AG04449 (cell line): ENCODE measurements at places on chromosomes 3 and 15.

DNA sequence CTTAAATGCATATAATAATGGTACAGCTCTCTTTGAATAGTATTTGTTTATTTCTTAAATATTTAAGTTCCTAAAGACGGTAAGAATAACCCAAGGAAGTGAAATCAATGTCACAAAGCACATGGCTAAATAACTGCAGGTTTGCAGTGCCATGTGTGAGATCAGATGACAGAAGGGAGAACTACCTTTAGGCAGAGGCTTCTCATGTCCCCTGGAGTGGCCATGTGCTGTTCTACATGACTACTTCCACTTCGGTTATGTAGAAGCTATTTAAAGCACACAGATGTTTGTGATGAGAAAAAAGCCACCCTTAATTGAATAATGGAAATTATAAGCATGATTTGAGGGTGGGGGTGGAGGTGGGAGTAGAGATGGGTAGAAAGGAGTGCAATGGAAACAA is 109.1 kb downstream of the UBE3A start:
- no peak for DNase-seq

DNA sequence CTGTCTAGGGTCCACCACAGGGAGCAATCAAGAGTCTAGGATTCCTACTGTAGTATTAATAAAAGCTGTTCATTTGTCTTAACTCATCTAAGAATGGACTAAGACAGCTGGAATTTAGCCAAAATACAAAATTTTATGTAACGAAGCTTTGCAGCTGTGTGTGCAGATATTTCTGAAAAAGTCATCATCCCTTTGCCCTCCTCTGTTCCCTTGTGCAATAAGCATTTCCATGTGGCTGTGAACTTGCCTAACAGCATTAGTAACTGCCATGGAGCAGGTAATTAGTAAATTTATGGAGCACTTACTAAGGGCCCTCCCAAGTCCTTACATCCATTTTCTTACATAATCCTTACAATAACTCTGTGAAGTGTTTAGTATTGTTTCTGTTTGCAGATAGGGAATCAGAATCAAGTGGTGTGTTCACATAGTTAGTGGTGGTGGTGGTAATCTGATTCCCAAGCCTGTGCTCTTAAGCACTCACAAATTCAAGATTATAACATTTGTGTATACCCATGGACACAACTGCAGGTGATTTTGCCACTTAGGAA is 114.5 kb downstream of the RARB start:
- DNase-seq, result no peak

DNA sequence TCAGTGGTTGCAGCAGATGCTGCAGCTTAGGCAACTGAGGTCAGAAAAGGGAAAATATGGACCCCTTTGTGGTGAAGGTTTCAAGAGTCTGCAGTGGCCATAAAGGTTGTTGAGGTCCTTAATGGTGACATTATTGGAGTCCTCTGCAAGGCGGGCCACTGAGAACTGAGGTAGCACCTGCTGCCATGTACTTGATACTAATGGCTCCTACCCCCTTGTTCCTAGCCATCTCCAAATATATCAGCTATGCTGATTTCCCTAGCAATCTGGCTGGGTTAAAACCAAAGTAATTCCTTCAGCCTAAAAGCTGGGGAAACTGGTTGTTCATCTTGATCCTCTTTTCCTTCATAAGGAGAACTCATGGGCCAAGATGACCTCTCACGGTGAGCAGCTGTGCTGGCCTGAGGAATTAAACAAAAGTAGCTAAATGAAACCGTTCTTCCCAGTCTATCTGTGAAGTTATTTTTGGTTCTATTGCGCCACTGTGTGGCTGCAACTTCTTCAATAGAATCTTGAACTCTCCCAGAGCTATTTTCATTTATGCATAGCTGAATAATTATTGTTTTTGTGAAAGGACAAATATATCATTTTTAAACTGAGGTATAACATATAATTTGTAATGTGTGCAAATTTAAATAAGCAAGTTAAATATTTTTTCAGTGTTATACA is 76.1 kb upstream of the PLSCR4 start:
- DNase-seq, result peak; percentile 26

GRCh38 chr3:193237030-193237429 is 4.0 kb upstream of the PLAAT1 start:
- no peak for DNase-seq

DNA sequence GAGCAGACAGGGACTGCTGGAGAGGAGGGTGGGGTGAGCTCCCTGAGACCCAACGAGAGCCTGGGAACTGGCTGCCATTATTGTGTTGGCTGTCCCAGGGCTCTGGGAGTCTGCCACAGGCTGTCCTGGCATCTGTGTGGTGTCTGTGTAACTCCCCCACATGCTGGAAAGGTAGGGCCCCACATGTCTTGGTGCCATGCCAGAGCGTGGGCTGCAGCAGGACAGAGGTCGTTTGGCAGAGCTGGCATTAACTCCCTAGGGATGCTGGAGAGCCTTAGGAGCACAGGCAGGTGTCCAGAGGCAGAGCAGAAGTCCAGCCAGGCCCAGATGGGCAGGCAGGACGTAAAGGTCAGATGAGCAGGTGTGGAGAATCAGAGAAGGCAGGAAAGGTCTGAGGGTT is 9.7 kb downstream of the TIMP4 start:
- DNase-seq, result no peak

DNA sequence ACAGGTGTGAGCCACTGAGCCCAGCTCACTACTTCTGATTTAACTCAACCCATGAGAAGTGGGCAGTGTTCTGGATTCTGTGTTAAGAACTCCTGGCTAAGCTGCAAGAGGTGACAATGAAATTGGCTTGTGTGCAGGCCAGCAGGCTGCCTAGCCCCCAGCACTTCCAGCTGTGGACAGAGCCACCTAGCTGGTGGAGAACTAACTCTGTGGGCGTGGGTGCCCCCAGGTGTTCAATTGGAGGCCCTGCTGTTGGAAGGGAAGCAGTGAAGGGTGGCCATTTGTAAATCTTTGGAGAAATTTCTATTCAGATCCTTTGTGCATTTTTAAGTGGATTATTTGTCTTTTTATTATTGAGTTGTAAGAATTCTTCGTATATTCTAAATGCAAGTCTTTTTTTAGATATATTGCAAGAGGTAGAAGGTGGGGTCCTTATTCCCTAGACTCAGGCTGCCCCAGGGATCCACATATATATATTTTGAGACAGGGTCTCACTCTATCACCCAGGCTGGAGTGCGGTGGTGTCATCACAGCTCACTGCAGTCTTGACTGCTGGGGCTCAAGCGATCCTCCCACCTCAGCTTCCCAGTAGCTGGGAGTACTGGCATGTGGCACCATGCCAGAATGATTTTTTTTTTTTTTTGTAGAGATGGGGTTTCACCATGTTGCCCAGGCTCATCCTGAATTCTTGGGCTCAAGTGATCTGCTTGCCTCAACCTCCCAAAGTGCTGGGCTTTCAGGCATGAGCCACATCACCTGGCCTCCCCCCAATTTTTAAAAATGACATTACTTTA is 7.2 kb upstream of the SCAMP5 start:
- DNase-seq, result no peak

- no peak for DNase-seq
Observed at GRCh38 chr3:110248666-110249065, 823.0 kb upstream of the NECTIN3 start.

GRCh38 chr3:114706591-114707232 is 412.9 kb downstream of the TIGIT start:
- DNase-seq, result no peak

DNA sequence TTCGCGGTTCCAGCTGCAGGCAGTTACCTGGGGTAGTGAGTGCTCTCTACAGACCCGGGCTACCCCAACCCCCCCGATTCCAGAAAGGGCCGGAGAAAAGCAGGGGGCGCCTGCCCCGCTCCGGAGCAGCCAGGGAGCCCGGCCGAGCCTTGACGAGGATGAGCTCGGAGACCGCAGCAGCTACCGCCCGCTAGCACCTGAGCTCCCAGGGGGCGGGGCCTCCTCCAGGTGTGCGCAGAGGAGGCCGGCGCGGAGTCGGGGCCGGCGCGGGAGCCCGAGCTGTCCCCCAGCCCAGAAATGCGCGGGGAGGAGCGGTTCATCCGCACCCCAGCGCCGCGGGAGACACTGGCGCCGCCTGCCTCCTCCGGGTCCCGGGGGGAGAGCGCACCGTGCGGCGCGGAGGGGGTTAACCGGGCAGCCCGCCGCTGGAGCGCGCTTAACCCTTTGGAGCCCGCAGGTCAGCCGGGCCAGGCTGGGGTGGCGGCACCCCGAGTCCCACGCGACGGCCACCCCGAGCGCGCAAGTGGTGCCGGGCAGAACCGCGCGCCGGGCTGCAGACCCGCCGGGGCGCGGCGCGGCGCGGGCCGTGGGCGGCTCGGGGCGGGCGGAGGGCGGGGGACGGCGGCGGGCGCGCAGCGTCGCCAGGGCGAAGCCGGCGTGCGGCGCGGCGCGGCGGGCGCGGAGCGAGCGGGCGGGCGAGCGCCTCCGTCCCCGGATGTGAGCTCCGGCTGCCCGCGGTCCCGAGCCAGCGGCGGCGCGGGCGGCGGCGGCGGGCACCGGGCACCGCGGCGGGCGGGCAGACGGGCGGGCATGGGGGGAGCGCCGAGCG is at the start of gene CACNA1D:
Gene CACNA1D (plus strand): TSS at position 649 of the 829 bp plus-strand sequence. CDS start 556 bp downstream, outside the sequence.
- no peak for DNase-seq

DNA sequence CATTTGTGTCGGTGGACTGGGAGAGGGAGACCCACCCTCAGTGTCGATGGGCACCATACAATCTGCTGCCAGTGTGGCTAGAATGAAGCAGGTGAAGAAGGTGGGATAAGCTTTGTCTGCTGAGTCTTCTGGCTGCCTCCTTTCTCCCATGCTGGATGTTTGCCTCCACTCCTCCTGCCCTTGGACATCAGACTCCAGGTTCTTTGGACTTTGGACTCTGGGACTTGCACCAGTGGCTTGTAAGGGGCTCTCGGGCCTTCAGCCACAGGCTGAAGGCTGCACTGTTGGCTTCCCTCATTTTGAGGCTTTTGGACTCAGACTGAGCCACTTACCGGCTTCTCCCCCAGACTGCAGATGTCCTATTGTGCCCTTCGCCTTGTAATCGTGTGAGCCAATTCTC is 23.6 kb upstream of the OSBPL11 start:
- no peak for DNase-seq

DNA sequence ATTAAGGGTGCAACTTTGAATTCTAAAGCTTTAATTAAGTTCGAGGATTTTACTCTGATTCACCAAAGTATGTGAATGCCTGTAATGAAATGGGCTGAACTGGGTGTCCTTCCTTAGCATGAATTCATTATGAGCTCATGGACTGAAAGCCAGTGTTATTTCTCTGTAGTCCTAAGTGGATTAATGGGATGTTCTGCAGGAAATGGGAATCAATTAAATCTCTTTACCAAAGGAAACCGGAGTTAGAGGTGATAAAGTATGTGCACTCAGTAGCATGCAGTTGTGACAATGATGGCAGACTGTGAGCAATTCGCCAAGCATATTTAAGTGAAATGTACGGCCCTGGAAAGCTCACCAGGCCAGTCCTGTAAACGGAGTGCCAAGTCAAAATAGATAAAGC is 138.7 kb downstream of the CHL1 start:
- no peak for DNase-seq
